Activated CD4-positive, alpha-beta T cell treated with anti-CD3 and anti-CD28 coated beads, Interleukin-2, amount 50 U/mL, for 24 hours (primary cell): ENCODE measurements at places on chromosomes 3 and 15.

GRCh38 chr15:99408236-99409096 lies 157.2 kb downstream of the LRRC28 start:
- DNase-seq, result no peak

DNA sequence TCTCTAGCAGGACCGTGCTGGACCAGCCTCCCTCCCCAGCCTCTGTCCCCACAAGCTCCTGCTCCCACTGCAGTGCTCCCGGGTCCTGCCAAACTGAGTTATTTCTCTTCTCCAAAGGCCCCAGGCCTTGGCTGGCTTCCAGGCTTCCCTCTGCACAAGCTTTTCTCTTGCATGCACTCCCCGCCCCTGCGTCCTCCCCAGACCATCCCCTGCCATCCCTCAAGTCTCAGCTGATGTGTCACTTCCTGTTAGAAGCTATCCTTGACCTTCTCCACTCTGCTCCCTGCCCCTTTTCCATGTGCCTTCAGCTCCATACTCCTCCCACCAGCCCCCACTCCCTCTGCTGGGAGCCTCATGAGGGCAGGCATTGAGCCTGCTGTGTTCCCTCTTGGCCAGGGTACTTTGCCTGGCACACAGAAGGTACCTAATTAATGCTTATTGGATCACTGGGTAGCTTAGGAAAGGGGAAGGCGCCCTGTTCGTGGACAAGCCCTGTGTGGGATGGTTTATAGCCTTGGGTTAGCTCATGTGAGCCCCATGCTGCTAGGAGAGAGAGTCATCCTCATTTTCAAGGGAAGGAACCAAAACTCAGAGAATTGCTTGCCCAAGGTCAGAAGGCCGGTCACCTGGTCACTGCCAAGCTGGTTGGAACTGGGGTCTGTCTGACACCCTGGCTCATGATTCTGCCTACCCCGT lies 56.4 kb downstream of the FEM1B start:
- DNase-seq, result no peak

- no peak for DNase-seq
Observed at GRCh38 chr15:99239545-99240198, 9.7 kb downstream of the TTC23 start.

GRCh38 chr3:8536096-8537056 lies 34.8 kb downstream of the LMCD1 start:
- DNase-seq, result no peak

DNA sequence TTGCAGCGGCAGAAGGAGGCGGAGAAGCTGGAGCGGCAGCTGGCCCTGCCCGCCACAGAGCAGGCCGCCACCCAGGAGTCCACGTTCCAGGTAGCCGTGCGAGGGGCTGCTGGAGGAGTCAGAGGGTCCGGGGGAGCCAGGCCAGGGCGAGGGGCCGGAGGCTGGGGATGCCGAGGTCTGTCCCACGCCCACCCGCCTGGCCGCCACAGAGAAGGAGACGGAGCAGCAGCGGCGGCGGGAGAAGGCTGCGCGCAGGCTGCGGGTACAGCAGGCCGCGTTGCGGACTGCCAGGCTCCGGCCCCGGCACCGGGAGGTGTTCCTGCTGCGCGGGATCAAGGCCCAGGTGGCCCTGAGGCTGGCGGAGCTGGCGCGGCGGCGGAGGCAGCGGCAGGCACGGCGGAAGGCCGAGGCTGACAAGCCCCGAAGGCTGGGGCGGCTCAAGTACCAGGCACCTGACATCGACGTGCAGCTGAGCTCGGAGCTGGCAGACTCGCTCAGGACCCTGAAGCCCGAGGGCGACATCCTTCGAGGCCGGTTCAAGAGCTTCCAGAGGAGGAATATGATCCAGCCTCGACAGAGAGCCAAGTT lies 625.0 kb downstream of the MCTP2 start:
- DNase-seq, result no peak

GRCh38 chr3:37823189-37823588 lies 38.5 kb upstream of the CTDSPL start:
- no peak for DNase-seq

- no peak for DNase-seq
Observed at GRCh38 chr15:82970696-82971095, 15.3 kb upstream of the RAMAC start.

GRCh38 chr3:142857056-142857455 lies 31.8 kb downstream of the PCOLCE2 start:
- no peak for DNase-seq

DNA sequence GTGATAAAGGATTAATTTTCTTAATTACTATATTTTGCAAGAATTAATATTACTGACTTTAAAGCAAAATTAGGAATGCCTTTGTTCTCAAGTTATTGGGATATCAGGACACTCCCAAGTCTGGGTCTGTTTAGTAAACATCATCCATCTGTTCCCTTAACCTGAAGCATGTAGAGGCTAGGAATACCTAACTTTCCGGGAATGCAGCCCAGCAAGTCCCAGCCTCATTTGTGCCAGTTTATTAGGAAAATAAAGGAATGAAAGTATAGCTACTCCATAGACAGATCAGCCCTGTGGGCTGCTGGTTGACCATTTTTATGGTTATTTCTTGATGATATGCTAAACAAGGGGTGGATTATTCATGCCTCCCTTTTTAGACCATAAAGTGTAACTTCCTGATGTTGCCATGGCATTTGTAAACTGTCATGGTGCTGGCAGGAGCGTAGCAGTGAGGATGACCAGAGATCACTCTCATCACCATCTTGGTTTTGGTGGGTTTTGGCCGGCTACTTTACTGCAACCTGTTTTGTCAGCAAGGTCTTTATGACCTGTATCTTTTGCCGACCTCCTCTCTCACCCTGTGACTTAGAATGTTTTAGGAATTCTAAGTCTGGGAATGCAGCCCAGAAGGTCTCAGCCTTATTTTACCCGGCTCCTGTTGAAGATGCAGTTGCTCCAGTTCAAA lies 540.2 kb downstream of the NAALADL2 start:
- no peak for DNase-seq

DNA sequence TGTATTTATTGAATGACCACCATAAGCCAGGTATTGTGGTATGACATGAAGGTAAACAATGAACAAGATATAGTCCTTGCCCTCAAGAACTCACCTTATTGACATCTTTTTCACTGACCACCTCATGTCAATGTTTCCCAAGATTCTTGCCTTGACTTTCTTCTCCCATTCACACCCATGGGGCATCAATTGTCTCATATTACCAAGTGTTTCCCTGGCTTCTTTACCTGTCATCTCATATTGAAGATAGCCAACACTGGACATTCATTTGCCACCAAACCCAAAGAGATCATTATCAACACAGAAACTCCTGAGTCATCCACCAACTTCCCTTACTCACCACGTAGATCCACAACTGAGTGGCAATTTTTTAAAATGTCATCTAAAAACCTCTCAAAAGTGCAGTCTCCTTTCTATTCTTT lies 2.2 kb downstream of the EFHB start:
- DNase-seq, result no peak

DNA sequence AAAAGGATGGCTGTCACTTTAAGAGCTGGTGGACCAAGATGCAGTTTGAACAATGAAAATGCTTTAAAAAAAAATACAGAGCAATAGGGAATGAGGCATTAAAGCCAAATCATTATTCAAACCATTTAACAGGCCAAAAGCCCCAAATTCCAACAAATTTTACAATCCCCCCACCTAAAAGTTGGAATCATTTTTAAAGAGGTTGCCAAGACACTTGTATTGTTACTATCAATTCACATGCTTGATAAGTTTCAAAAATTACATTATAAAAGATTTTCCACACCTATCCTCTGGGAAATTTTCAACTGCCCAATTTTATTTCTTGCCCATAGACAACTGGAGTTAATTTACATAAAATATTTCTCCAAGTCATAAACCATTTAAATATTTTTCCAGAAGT lies 192.3 kb upstream of the ARHGEF26 start:
- no peak for DNase-seq

DNA sequence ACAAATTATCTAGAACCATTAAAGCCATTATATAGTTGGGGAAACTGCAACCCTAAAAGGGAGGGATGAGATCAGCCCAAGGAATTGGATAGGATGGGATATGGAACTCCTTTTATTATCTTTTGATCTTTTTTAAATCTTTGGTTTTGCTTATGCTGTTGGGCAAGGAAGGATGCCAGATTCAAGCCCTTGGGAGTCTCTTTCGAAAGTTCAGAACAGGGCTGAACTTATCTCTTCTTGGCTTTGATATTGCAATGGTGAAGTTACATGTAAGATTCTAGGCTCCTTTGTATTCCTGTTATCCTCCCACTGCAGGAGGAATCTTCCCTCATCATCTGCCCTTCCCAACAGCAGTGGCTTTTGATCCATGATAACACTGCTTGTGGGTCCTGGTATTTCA lies 10.0 kb upstream of the SLC22A13 start:
- no peak for DNase-seq

GRCh38 chr3:49470714-49471420 lies 800 bp downstream of the DAG1 start:
- DNase-seq, result no peak

- no peak for DNase-seq
Observed at GRCh38 chr15:40053831-40054604, 15.0 kb upstream of the SRP14 start.

GRCh38 chr3:48897460-48898376 lies 964 bp downstream of the SLC25A20 start:
- no peak for DNase-seq

DNA sequence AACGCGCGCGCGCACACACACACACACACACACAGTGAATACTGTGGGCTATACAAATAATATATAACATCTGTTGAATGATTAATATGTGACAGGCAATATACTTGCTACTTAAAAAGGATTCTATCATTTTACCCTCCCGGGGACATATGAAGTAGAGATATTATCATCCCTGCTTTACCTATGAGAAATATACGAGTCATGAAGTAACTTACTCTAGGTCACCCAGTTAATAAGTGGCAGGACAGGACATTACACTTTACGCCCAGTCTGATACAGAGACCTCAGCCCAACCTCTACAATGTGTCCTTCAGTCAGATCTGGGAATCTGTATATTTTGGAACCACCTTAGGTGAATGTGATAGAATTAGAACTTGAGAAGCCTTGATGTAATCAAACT lies 55.4 kb downstream of the CCDC54 start:
- no peak for DNase-seq

DNA sequence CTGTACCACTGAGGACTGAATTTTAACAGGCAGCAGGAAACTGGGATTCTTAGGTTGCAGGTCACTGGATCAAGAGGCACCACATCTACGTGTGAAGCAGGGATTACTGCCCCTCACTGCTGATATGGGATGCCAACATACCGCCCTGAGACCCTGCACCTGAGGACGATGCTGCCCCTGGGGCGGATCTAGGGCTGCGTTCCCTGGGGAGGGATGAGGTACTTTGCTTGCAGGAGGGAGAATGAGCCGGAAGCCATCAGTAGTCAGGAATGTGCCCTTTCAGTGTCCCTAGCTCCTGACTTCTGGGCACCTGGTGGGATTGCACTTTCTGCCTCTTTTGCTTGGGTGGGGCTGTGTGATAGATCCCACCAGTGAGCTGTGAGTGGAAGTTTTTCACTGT lies 122.8 kb downstream of the RPLP1 start:
- DNase-seq, result no peak

- no peak for DNase-seq
Observed at GRCh38 chr3:136545664-136546268, 206.4 kb downstream of the STAG1 start.

DNA sequence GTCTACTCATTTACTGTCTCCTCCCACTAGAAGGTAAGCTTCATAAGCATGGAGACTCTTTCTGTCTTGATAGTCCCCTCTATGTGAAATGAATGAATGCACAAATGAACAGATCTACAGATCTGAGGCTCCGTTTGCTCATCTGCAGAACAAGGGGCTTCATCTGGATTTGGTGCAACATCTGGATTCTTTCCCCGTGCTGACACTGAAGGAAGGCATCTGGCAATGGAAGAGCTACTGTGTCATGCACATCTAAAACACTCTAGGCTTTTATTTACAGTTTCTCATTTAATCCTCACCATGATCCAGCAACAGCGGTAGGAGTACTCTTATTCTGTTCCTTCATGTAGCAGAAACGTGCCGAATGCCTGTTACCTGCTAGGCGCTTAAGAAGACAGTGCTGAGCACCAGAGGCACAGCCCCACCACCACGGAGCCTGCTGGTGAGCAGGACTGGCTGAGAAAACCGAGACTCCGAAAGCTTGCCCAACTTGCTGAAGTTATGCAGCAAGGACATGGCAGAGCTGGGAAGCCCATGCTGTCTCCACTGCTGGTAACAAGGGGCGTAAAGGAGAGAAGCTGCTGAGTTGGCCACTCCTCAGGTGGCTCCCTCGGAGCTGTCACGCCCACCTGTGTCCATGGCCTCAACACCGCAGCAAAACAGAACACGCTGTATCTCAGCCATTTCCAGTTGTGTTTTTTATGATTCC lies 31.1 kb downstream of the LSM3 start:
- no peak for DNase-seq

GRCh38 chr15:90545095-90545494 lies 15.4 kb downstream of the CRTC3 start:
- DNase-seq, result no peak

GRCh38 chr15:80371924-80372323 lies 32.3 kb upstream of the ARNT2 start:
- no peak for DNase-seq

DNA sequence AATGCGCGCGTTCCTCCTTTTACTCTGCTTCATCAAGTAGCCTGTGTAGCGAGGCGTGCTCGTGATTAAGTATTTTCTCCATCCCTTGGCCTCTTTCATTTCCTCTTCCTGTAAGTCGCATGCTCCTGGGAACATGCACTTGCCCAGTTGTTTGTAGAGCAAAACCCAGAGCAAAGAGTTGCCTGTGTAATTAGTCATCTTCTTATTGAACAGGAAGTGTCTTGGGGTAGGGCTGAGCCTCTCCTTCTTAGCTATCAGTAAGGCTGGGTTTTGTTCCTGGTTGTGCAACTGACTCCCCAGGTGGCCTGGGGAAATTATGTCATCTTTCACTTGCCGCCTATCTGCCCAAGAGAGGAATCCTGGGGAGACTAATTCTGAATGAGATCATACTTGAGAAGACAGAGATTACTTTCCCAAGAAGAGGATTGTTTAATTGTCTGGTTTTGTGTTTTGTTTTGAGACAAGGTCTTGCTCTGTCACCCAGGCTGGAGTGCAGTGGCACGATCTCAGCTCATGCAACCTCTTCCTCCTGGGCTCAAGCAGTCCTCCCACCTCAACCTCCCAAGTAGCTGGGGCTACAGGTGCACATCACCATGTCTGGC lies 14.9 kb downstream of the LIPH start:
- peak; percentile 49 for DNase-seq

DNA sequence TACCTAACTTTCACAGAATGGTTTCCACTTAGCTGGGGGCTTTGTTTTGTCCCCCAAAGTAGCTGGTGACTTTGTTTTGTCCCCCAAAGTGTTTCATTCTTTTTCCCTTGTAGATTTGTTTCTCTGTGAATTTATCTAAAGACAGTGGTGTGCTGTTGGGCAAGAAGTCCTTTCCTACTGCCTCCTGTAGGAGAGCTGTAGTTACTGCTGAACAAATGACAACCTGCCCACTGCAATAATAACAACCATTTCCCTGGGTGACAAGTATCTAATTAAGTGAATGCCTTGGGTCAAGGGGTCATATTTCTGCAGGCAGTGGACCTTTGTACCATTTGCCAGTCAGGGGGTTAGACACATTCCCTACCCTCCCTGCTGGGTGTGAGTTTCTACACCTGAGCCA lies 125.4 kb upstream of the BFSP2 start:
- DNase-seq, result no peak

- no peak for DNase-seq
Observed at GRCh38 chr3:11569156-11569741, 74.5 kb downstream of the VGLL4 start.
